Stimulated activated memory B cell treated with anti-CD40 and anti-IgM and Interleukin-4, amounts not matched to agents 10 μg/mL and 1 μg/mL and 100 μg/mL, for 72 hours (primary cell): ENCODE measurements at places on chromosomes 2 and 18.

- no peak for ATAC-seq
Observed at GRCh38 chr2:54903736-54904554, 146.3 kb downstream of the RTN4 start.

GRCh38 chr2:65754219-65754618, 321.8 kb upstream of the SPRED2 start:
- ATAC-seq = no peak

GRCh38 chr2:62293490-62294271, 97.8 kb downstream of the B3GNT2 start:
- peak; percentile 52 for ATAC-seq

- ATAC-seq = no peak
Observed at GRCh38 chr2:54289917-54290316, 33.9 kb upstream of the TSPYL6 start.

- ATAC-seq = no peak
Observed at GRCh38 chr2:147405651-147406050, 439.2 kb upstream of the ACVR2A start.

DNA sequence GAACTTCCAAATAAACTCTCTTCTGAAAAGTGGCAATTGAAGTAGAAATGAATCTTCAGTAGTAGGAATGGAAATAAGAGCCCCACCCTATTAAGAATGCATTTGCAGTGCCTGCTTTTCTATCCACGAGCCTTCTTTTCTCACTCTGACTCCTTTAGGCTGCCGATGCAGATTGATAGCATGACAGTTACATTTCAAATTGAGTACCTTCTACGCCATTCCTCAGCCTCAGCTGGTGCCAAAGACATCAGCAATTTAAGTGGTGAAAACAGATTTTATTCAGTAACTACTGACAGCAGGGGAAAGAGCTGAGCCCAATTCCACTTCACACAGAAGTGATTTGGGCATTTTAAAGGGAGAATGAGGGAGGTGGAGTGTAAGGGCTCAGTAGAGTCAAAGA, 85.5 kb downstream of the PTH2R start:
- no peak for ATAC-seq

- ATAC-seq = no peak
Observed at GRCh38 chr2:225013425-225014365, 28.6 kb downstream of the DOCK10 start.

- ATAC-seq = no peak
Observed at GRCh38 chr2:175557810-175558377, 376.4 kb upstream of the ATP5MC3 start.

DNA sequence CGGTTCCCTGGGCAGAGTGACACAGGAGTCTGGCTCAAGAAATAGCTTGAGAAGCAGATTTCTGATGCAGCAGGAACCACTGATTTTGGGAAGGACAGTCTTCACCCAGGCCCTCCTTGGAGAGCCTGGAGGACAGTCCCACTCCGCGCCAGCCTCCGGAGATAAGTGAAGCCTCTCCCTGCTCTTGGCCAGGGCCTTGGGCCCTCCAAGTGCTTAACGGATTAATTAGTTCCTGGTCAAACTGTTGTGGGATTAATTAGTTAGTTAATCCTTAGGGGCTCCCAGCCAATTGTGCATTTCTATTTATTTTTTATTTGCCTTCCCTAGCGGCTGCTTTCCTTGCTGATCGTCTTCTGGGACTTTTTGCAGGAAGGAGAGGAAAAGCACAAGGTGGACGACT, 19.6 kb downstream of the CPLX4 start:
- ATAC-seq = no peak

- no peak for ATAC-seq
Observed at GRCh38 chr2:135663148-135663700, 78.4 kb upstream of the UBXN4 start.

DNA sequence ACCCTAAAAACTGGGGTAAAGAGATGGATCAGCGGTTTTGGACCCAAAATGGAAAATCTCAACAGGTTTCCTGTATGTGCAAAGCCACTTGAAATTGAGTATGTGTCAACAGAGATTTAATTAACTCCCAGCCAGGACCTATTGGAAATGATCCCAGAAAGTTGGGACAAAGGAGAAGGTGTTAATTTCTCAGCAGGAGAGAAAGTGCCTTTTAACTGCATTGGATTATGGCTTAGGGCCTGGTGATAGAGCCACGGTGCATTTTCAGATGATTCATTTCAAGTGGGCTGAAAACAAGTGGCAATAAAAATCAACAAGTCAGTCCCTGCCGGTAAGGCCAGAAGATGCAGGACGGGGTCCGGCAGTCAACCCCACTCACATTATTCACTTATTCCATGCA, 80.2 kb upstream of the BCL11A start:
- no peak for ATAC-seq

- ATAC-seq = no peak
Observed at GRCh38 chr2:85605406-85606115, 3.1 kb upstream of the TMEM150A start.

GRCh38 chr2:15765211-15765610, 173.5 kb downstream of the DDX1 start:
- ATAC-seq = no peak

DNA sequence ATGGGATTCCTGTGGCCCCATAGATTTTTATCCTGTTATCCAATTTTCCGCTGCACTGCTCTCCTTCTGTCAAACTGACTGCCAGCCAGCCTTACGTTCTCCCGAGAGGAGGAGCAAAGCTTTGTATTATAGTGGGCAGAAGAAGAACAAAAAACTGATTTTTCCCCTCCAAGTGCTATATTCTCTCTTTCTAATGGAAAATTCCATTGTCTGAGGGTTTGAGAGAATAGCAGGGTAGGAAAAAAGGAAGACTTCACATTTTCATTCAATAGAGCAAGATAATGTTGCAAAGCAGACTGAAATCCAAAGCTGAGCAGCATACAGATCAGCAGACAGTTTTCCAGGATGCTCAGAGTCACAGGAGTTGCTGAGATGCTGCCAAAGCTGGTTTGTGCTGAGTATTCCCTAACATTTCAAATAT, 238.0 kb downstream of the UBE2E3 start:
- ATAC-seq = no peak

DNA sequence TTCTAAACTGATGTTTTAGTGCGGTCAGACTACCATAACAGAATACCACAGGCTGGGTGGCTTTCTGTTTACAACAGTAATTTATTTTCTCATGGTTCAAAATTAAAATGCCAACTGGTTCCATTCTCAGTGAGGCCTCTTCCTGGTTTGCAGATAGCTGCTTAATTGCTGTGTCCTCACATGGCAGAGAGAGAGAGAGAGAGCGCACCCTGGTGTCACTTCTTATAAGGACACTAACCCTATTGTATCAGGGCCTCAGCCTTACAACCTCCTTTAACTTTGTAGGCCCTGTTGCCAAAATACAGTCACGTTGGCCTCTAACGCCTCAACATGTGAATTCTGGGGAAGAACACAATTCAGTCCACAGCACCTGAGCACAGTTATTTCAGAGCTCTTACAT, 37.5 kb upstream of the ZNF385B start:
- no peak for ATAC-seq

DNA sequence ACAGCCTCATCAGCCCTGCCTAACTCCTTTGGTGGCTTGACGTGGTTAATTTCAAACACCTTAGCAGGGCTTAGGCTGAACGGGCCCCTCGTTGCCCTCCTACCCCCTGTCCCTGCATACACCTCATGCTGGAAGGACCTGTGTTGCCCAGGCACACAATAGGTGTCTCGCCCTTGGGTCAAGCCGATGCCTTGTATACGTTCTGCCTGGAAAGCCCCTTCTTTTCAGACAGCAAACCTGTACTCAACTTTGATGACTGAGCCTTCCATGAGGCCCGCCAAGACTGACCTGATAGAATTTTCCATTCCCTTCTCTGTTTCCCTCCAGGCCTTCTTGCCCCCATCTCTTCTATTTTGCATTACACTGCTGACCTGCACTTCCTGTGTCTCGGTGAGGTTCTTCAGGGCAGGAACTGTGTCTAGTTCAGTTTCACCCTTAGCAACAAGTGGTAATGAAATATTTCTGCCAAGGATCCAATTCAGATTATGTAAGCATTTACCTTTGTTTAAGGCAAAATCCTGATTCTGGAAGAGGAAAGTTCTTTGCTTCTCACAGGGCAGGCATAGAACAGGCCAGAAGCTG, 7.9 kb downstream of the GREB1 start:
- peak; percentile 51 for ATAC-seq

GRCh38 chr2:119482481-119483394, 41.5 kb downstream of the SCTR start:
- ATAC-seq = peak; percentile 42

- no peak for ATAC-seq
Observed at GRCh38 chr2:206154197-206154596, 5.0 kb downstream of the NDUFS1 start.

DNA sequence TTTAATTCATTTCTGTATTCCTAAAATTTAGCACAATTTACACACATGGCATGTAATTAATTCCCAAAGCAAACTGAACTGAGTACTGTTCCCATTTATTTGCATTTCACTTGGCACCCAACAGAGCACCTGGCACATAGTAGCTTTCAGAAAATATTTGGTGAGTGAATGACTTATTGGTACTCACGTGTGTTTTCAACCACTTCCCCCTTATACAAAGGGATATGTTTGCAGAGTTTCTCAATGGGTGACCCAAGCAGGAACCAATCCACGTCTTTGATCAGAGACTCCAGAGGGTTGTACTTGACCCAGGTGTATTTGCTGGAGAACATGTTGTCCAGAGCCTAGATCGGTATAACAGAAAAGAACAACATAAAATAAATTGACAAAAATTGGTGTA, 6.6 kb downstream of the GKN2 start:
- ATAC-seq = no peak

- ATAC-seq = no peak
Observed at GRCh38 chr2:152766928-152767327, 48.5 kb downstream of the ARL6IP6 start.

- ATAC-seq = no peak
Observed at GRCh38 chr2:233363744-233364235, 9.5 kb downstream of the DGKD start.

DNA sequence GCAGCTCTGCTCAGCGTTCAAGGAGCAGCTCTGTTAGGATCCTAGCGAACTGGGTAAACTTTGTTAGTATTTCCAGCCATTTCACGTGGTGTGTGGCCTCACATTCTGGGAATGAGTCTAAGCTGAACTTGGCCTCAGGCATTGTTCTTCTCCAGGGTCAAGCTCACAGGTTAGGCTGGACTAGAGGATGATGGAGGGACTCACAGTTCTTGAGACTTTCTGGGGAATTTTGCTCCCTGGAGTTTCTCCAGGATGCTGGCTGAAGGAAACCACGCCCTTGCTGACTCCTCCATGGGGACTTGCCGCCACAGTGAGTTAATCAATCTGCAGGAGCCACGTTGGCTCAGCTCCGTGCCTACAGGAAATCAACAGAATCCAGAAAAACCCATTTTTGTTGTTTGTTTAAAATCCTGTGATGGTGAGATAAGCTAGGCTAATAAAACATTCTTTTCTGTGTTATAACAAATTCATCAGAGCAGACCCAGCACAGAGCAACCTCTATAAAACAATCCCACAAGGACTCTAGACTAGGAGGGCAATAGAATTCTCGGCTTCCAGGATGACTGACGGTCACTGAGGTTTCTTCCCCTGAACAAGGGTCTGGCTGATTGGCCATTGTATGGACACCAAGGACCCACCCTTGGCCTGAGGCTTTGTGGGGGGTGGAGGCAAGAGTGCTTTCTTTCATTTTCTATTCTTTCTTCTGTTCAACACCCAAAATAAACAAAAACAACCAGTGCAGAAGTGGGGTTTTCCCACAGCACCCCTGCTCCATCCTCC, 12.6 kb downstream of the CNDP1 start:
- no peak for ATAC-seq

DNA sequence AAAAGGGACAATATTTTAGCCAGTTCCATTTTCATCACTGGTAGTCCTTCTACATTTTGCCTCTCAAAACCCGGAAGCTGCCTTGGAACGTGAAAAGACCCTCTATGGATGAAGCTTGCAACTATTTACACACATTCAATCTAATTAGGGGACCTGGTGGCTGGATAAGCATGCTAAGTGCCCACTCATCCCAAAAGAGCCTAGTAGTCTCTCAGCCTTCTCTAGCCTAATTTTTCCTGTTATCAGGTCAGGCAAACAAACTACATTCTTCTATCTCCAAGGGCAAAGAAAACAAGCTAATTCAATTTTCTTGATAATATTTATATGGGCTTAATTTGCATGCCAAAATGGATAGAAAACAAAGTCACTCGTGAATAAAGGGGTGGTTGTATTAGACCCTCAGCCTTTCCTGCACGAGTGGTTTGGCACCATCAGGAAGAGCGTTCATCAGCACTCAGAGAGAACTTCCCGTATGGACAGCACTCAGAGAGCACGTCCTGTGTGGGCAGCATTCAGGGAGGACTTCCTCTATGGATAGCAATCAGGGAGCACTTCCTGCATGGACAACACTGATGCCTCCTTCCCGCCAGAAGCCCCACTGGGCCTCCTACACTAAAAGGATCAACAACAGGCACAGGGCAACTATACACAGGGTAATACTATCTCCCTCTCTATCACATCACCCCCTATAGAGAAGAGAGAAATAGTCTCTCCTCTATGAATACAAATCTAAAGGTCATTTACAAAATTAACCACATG, 122.2 kb downstream of the RBMS1 start:
- no peak for ATAC-seq

GRCh38 chr2:141534666-141535362, 596.0 kb downstream of the LRP1B start:
- ATAC-seq = peak; percentile 81

DNA sequence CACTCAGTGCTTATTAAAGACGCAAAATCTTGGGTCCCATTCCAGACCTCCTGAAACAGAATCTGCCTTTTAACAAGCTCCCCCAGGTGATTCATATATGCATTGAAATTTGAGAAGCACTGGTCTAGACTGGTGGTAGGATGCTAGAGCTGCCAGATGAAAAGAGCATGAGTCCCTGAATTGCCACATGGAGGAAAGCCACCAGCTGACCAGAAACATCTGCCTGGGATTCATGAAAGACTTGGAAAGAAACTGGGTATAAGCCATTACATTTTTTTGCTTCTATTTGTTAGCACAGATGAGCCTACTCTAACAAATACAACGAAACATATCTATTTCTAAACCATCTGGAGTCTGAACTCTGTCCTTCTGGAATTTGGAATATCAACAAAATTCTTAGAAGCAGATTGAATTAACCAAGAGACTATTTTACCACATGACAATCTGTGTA, 228.9 kb downstream of the RBM43 start:
- ATAC-seq = no peak

DNA sequence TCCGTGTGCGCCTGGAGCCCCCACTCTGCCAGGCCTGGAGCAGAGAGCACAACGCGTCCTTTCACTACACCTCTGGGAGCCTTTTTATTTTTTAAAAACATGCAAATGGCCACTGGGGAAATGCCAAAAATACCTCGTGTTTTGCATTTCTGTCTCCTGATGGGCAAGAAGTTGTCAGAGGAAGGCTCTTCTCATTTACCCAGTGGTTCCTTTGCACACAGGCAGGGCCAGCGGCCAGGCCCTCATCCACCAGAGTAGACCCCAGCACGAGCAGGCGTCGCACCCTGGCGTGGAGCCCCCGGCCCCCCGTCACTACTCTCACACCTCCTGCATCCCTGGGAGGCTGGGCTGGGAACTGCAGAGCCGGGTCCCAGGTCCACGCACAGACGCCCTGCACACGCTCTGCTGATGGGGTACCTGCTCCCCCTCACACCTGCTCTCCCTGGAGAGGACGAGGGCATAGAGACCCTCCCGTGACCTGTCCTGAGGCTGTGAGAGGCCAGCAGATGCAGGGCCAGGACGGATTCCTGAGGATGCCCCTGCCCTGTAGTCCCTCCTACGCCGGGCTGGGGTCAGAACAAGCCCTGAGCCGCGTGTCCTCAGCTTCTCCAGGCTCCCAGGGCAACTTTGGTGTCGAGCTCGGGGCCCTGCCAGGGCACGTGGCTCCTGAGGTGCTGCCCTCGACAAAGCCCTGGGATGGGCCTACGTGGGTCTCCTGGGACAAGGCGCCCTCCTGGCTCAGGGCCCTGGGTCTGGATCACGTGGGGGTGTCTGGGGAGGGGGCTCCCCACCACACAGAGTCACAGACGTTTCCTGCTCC, 65.0 kb downstream of the NFATC1 start:
- ATAC-seq = peak; percentile 76
